Cerebellar nuclear complex (tissue), 1 donor: ENCODE measurements at places on chromosomes 4 and X.

- DNase-seq: no peak
These were observed 451.2 kb downstream of the FAT4 start for GRCh38 chr4:125765941-125766340.

DNA sequence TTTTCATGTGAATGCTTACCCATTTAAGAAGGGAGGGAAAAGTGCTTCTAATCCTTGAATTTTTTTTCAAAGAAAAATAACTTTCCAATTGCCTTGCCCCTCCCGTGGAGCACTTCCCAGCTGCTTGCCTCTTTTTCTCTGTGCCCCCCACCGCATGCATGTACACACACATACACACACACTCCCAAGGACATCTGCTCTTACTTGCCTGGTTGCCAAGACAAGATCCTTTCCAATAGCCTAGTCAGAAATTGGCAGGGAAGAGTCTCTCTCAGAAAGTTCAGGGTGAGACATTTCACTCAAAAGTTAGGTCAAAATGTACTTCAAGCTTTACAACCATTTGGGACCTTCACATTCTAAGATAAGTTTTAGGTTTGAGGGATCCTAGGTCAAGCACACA lies 10.9 kb downstream of the HHIP start:
- DNase-seq: no peak

GRCh38 chr4:153045111-153045982 lies 109.2 kb downstream of the FHDC1 start:
- no peak for DNase-seq

DNA sequence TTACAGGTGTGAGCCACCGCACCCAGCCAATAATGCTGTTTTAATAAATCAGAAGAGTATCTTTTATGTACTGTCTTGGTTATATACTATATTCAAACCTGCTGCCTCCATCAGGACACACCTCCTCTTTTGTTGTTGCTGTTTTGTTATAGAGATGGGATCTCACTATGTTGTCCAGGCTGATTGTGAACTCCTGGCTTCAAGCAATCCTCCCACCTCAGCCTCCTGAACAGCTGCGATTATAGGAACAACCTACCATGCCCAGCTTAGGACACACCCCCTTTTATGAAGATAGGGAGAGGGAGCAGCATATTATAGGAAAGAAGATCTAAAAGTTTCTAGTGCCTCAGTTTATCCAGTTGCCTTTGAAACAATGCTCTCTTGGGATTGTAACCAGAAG lies 62.2 kb upstream of the RAB33B start:
- no peak for DNase-seq

DNA sequence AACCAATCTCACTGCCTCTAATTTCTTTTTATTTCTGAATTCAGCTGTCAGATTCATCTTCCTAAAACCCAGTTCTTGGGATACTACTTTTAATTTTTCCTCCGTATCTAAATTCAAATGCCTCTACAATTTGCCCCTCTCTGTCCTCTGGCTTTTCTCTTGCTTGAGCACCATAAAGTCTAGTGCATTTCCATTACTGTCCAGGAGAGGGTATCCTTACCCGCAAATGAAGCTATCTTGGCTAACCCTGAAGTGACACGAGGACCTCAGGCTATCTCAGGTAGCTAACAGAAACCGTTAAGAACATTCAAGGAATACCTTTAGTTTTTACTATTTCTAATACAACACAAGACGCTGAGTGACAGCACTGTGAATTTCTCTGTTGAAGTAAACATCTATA lies 49.4 kb upstream of the PRR32 start:
- no peak for DNase-seq

DNA sequence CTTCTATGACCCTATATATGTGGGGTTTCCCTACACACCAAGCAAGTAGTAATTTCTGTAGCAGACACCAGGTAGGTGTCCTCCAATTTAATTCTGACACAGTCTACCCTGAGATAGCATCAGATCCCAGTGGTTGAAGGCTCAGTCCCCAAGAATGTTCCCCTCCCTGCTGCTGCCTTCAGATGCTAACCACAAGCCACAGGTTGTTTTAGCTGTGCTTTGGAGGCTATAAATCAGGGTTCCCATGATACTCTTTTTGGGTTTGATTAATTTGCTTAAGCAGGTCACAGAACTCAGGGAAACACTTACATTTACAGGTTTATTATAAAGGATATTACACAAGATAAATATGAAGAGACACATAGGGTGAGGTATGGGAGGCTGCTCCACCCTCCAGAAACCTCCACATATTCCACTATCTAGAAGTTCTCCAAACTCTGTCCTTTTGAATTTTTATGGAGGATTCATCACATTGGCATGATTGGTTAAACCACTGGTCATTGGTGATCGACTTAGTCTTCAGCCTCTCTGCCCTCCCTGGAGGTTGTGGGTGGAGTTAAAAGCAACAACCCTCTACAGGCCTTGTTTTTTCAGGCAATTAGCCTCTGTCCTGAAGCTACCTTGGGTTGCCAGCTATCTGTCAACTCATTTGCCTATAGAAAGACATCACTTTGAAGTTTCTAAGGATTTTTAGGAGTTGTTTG lies 50.8 kb downstream of the GRIA2 start:
- DNase-seq: no peak

DNA sequence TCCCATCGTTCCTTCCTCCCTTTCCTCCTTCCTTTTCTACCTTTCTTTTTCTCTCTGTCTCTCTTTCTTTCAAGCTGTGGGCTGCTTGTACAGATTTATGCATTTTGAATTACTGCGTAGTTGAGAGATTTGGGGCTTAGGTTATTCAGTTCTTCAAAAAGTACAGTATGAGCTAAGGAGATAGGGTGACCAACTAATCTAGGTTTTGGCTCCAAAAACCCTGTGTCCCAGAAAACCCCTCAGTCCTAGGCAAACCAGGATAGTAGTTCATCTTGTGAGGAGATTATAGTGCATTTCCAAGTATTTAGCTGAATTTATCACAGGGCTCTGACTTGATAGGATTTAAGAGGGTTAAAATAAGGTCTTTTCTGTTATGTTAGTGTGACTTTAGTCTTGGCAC lies 64.5 kb downstream of the NFKB1 start:
- DNase-seq: no peak

DNA sequence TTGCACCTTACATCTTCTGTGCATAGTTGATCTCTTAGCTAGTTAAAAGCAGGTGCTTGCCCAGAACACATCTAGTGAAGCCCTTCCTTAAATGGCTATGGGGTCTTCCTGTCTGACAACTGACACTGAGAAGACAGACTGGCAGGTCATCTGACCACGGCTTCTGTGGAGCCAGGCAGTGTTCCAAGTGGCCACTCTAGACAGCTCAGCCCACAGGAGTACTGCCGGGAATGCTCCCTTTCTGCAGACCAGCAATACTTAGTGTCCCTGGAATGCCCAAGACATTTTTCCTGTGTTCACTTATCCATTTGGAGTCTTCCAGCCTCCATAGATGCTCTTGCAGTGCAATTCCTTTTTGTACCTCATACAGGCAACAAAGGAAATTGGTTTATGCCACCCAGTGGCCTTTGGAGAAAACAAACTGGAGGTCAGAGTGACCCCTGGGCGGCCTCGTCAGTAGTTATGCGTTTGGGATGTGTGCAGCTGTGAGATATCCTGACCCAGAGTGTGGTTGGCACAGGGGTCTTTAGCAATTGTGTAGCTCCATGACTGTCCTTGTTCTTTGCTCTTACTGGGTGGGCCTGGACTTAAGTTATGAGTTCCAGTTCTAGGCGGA lies 335.5 kb downstream of the ARHGAP10 start:
- no peak for DNase-seq

DNA sequence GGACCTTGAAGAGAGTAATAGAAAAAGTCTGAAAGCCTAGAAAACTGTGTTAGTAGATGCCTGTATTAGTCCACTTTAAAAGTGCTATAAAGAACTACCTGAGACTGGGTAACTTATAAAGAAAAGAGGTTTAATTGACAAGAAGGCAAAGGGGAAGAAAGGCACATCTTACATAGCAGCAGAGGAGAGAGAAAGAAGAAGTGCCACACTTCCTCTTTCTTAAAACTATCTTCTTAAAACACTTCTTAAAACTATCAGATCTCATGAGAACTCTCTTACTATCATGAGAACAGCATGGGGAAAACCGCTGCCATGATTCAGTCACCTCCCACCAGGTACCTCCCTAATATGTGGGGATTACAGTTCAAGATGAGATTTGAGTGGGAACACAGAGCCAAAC lies 18.8 kb upstream of the COL25A1 start:
- DNase-seq: no peak

- DNase-seq: no peak
These were observed 154.6 kb downstream of the AFAP1 start for GRCh38 chr4:7785017-7785416.

DNA sequence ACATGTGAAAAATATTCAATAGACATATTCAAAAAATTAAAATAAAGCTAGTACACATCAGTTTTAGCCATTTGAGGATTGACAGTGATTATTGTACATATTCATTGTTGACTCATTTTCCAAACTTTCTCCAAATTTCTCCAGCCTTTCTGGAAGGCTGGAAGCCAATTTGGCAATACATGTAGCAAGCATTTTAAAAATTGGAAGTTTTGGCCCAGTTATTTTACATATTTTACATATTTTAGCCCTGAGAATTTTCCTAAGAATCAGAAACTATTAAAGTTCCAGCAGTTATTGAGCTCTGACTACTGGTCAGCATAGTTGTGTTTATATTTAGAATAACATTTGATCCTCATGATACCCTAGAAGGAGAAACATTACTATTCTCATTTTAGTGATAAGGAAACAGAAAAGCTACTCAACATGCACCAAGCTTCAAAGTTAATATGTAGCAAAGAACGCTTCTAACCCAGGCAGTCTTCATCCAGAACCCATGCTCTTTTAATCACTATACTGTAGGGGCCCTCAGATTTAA lies 3.2 kb downstream of the CABS1 start:
- no peak for DNase-seq

- no peak for DNase-seq
These were observed 21.6 kb downstream of the ANKRD17 start for GRCh38 chr4:73237044-73237443.

- DNase-seq: no peak
These were observed 12.0 kb upstream of the GPR78 start for GRCh38 chr4:8568068-8568668.

DNA sequence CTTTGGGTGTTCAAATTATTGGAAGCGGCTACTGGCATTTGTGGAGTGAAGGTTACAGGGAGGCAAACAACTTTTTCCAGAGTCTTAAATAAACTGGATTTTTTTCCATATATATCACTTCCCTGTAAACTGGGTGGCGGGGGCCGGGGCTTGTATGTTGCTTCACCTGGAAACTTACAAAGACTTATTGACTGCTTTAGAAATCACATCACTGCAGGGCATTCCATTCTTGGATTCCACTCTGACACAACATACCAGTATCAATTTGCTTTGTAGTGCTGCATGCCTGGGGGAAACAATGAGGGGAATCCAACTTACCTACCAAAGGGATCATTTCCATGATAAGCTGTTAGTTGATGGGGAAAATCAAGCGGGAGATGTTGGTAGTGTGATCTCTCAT lies 21.7 kb upstream of the FAM156A start:
- no peak for DNase-seq

DNA sequence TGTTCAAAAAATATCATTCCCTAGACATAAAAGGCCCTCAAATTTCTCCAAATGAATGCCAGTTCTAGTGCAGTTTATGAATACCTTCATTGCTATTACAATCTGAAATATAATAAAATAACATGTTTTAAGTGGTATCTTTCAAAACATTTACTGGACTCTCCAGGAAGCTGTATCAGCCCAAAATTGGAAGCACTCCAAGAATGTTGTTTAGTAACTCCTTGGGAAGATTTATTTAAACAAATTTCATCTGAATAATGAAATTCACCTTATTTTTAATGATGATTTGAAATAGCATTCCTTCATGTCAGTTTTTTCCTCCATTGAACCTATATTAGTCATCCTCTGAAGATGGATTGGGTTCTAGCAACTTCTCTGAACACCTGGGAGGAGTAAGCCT lies 217.2 kb upstream of the PCDH18 start:
- DNase-seq: no peak

DNA sequence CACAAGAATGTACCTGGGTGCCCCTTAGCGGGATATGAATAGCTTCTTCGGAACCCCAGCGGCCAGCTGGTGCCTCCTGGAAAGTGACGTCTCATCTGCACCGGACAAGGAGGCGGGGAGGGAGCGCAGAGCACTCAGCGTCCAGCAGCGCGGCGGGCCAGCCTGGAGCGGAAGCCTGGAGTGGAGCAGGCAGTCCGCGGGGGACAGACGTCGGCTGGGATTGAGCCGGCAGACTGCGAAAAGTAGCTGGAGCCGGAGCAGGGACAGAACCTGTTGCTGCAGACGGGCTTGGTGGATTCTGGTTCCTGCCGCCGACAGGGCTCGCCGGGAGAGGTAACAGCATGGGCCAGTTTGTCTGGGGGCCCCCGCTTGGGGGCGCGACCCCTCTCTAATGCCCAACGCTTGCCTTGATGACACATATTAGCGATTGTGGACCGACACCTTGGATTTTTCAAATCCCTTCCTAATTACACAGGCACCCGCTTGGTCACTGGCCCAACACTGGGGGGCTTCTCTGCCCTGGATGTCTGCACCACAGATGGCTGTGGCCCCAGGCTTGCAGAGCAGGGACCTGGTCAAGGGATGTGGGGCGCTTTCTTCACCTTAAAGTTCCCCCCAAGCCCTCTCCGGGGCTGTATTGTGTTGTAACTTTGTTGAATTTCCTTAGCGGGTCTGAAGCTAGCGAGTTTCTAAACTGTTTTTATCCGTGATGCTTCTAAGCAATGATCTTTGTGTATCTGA lies at the start of gene NPFFR2:
NPFFR2 (plus strand) TSS at position 133 of the 741 bp plus-strand sequence. CDS start 96,592 bp downstream, outside the sequence.
- DNase-seq: no peak

GRCh38 chr4:163195247-163195765 lies 28.6 kb upstream of the NAF1 start:
- no peak for DNase-seq

DNA sequence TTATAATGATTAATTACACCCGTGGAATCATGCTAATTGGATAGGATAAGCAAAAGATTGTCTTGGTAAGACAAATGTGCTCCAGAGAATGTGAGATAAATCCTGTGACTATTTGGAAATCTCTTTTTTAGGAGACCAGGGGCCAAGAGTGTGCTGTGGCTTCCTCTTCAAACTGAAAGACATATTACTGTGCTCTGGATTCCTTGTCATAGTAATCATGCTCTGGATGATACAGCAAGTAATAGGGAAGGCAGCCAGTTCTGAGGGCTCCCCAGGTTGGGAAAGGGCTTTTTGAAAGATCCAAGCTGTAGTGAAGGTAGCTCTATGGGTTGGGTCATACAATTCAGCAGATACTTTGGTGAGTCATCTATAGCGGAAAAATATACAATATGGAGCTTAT lies 600.5 kb downstream of the PCDH18 start:
- no peak for DNase-seq

GRCh38 chr4:89657931-89658700 lies 178.8 kb downstream of the SNCA start:
- no peak for DNase-seq

- no peak for DNase-seq
These were observed 133.2 kb upstream of the ADAMTS3 start for GRCh38 chr4:72701987-72702819.

DNA sequence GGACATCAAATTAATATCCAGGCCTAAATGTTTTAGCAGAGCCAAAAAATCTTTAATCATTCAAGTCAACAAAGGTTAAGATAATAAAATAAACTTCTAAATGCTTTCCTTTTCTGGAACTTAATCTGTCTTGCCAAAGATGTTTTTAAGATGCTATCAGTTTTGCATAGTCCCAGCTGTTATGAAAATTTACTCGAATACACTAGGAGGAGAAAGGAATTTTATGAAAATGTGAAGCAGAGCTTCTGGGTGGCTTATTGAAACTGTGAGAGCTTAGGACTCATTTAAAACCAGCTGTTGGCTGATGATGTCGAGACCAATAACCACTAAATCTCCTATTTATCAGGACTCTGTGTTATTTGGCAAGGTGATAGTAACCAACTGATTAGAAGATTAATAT lies 202.2 kb upstream of the ETNPPL start:
- no peak for DNase-seq
